Spinal cord (tissue), 10 donors: ENCODE measurements at places on chromosomes 3 and 15. TPM values are rescaled to one million over a fixed set of nuclear protein-coding genes. Genes with fewer than 3 reads are reported as not detected.

DNA sequence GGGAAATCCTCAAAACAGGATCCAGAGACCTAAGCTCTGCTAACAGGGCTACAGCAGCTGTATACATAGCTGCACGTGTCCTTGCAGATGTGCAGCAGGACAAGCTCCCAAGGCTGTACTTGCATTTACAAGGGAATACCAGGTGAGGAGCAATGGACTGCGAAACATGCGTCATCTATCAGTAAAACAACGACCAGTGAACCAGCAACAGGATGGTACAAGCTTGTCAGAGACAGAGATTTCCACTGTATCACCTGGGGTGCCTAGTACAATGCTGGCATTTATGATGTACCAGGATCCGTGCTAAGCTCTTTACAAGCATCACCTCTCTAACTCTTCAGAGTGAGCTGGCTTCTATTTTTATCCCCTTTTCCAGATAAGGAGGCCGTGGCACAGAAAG is 227.3 kb downstream of the FOXP1 start:
- DNase-seq: no peak

DNA sequence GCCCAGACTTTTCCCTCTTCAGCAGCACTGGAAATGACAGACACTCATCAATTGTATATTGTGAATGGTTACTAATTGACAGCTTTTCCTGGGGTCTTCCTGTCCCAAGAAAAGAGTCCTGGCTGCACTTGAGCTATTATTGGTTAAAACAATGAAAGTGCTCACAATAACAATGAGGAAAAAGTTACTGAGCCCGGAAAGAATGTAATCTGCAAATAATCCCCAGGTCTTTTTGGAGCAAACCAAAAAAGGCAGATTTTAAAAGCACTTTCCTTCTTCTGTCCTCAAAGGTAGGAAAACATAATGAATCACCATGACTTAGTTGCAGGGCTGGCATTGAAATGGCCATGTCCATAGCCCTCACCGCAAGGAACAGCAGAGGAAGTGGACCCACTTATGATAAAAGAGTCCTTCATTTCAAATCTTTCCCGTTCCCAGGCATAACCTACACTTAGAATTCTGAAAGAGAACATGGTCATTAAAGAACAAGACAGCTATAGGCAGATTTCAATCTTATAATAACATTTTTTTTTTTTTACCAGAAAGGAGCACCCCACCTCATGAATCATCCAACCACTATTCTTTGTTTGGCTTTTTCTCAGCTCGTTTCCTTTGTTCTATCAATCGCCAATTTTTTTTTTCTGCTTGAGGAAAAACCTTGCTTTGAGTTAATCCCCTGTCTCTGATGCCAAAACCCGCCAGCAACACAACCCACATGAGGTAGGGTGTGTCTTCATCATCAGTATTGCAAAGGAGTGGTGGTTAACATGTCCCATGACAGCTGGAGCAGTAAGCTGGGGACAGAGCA is 35.5 kb upstream of the ATP1B3 start:
- no peak for DNase-seq

DNA sequence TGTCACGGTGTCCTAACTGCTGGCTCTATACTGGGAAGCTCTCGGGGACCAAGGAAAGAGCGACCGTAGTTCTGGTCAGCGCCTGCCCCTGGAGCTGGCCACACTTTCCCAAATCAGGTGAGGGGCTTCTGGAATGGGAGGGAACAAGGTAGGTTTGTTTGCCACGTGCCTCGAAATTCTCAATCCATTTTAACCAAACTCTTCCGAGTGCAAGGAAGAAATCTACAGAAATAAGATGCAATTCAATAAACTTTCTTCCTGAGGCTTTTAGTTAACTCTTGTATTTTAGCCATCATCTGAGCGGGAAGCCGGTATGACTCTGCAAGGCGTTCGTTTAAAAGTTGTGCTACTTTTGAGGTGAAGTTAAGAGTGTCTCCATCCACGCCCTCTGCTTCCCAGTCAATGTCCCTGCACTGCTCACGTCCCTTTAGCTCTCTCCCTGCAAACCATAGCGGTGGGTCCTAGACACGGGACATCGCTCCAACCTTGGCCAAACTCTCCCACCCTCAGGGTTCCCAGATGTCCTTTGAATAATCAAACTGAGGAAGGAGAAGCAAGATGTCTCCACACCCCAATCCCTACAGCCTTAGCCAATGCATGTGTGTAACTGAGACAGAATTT is 597 bp downstream of the AGTR1 start:
- no peak for DNase-seq

DNA sequence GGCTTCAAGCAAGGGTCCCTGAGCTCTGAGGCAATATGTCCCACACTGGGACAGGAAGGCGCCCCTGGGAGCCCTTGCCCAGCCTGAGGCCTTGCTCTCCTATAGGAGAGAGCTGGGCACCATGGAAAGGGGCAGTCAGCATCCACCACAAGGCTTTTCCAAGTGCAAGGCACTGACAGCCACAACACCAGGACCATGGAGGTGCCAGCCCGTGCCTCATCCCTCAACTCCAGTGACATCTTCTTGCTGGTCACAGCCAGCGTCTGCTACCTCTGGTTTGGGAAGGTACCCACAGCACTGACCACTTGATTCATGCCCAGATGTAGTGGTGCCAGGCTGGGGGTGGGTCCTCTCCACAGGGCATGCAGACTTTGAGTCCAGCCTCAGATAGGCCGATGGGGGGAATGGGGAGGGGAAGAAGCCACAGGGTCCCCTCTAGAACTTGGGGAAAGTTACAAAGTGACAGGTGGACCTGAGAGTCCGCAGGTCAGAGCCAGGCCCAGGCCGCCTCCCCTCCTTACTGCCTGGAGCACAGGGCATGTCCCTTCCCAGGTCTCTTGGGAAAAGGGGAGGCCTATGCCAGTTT is 11.8 kb downstream of the VILL start:
- DNase-seq: no peak

DNA sequence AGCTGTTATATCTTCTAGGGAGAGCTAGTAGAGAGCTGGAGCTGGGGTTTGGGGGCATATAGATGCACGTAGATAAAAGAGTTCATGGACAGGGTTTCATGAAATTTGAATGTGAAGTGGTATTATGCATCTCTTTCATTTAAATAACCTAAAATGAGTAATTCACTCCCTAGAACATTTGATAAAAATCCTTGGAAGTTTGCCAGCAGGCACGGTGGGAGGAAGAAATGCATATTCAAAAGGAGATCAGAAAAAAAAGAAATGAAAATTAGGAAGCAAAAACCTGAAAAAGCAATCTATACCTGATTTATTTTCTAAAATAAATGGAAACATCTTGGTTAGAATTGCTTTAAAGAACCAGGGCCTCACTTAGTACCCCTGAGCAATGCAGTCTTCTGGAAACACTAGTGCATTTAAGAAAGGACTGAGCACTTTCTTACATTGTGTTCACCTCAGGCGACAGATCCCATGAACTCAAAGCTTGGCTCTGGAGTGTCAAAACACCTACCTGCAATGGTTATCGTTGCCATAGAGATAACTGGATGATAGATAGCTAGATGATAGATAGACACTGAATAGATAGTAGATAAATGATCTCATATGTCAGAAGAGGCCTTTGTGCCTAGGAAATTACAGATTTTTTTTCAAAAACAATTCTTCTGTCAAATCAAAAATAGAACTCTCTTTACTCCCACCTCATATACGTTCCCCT is 458.6 kb upstream of the THRB start:
- DNase-seq: no peak

GRCh38 chr15:33547876-33548275 is 237.1 kb downstream of the RYR3 start:
- peak; percentile 70 for DNase-seq

DNA sequence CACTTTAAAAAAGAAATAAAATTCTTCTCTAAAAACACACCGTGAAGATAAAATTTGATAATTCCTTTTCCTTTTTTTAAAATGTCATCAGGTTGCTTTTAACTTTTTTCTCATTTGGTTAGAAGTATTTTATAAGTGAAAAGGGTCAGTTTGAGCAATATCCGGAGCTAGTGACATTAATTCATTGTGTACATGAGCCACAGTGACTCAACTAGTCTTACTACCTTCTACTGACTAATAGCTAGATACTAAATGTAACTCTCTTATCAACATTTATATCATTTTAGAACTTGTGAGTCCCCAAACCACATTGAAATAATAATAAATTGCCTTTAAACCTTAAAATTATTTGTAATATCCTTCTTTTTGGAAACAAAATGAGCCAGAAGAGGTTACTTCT is 101.2 kb upstream of the ZBTB20 start:
- no peak for DNase-seq

- no peak for DNase-seq
These were observed 5.2 kb downstream of the MEIS2 start for GRCh38 chr15:37094915-37095711.

DNA sequence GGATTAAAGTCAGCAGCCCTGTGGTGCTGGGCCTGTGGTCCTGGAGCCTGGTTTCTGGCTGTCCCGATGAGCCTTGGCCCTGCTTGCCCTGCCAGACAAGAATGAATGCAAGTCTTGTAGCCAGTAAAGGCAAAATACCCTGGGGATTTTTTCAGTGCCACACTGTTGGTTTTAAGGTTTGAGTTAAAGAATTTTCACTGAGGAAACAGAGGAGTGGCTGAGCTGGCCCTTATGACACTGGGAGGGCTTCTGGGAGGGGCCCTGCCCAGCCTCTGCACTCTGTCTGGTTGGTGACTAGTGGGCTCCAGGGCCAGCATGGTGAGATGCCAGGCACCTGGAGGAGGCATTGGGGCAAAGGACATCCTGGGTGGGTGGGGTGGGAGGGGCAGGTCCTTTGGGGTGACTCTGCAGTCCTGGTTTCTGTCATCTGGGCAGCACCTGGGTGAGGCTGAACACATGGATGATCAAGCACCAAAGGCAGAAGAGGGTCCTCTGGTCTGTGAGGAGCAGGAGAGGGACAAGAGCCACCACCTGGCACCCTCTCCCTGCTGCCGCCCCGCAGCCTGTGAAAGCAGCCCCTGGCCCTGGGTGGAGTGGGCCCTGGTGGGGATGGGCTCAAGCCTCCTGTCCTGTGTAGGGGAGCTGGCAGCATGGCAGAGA is 12.5 kb upstream of the PLA2G4E start:
- no peak for DNase-seq

DNA sequence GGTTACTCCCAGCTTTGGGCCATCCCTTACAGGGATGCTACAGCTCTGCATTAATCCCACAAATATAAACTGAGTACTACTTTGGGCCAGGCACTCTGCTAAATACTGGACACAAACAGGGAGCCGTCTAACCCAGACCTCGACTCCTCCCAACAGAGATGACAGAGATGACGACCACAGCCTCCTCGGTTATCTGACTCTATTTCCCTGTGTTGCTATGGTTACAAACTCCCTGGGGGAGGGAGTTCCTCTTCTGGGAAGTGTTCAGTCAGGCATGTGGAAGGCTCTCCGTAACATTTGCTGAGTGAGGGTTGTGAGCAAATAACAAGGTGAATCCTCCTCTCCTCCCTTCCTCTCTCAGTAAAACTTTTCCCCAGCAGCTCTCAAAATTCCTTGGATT is 6.7 kb upstream of the CMTM7 start:
- no peak for DNase-seq

Gene AMT
- 4.1 TPM for total RNA-seq

Gene TMEM207
- total RNA-seq: not detected

Gene LRRC31
- 1.4 TPM for total RNA-seq

Gene KLHL18
- total RNA-seq: 21.2 TPM

Gene SNRPN
- 305 TPM for total RNA-seq
